ENCODE measurements at places on chromosomes 3 and 15.
A peak's percentile ranks its signal among the peaks of the same experiment; 100 is the strongest.

GRCh38 chr3:129318921-129319320 is 40.3 kb downstream of the HMCES start:
- DNase-seq: no peak

GRCh38 chr3:108525256-108525655 is 14.9 kb upstream of the MYH15 start:
- no peak for DNase-seq

DNA sequence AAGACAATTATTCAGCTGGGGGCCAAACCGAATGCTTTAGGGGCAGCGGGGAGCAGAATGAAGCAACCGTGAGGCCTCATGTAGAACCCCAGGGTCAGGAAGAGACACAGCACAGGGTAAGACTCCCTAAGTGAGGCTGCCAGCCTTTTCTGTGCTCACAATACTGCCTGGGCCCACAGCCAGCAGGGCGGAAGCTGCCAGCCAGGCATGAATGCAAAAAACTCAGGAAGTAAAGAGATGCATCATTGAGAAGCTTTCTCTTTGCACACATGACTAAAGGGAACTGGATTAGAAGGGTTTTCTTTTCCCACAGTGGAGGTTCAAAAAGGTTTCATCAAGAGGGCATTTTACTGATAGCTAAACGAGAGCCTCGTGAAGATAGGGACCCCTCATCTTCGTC is 33.3 kb downstream of the CA12 start:
- no peak for DNase-seq

- no peak for DNase-seq
These were observed 421.7 kb downstream of the TUSC7 start for GRCh38 chr3:117131259-117131658.

DNA sequence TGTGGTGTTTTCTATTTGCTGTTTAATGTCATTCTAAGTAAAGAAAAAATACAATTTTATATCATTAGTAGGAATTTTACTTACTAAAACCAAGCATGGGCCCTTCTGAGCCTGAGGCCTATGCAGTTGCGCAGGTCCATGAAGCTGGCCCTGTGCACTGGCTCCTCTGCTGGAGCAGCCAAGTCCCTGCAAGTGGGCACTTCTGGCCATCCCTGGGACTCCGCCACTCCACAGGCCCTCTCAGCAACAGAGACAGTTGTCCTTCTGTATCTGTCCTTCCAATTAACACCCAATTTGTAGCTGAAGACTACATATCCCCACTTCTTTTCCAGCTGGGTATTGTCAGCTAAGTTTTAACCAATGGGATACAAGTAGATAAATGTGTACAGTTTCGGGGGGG is 49.9 kb upstream of the RYK start:
- DNase-seq: no peak

- no peak for DNase-seq
These were observed 1.1 kb downstream of the NFKBIZ start for GRCh38 chr3:101850246-101851051.

DNA sequence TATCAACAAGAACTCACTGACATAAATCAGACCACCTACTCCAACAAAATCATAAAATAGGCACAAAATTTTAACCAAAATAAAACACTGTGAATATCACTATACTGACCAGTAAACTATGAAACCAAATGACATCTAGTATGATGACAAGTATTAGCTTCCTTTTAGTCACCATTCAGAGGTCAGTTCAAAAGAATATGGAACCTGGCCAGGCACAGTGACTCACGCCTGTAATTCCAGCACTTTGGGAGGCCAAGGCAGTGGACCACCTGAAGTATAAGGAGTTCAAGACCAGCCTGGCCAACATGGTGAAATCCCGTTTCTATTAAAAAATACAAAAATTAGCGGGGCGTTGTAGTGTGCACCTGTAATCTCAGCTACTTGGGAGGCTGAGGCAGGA is 65.8 kb downstream of the SMARCC1 start:
- DNase-seq: no peak

DNA sequence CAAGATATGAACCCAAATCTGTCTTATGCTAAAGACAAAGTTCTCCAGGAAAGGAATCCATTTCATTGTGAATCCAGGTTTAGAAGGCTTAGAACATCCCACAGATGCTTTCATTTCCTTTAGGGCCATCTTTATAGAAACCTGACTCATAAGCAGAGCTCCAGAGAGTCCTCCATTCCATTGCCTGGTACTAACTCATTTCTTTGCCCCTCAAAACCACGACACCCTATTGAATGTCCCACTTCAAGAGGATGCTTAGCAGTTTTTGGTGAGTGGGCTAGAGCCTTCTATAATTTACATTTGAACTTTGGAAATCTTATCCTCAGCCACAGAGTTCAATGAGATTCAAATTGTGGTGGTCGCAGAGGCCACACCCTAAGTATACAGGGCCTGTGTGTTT is 325.0 kb downstream of the NTRK3 start:
- DNase-seq: no peak

GRCh38 chr3:14461748-14462324 is 59.4 kb downstream of the SLC6A6 start:
- peak; percentile 20 for DNase-seq

- no peak for DNase-seq
These were observed 281.9 kb upstream of the ICE2 start for GRCh38 chr15:60760646-60761504.

- no peak for DNase-seq
These were observed 80.9 kb upstream of the PRTG start for GRCh38 chr15:55823699-55824340.

DNA sequence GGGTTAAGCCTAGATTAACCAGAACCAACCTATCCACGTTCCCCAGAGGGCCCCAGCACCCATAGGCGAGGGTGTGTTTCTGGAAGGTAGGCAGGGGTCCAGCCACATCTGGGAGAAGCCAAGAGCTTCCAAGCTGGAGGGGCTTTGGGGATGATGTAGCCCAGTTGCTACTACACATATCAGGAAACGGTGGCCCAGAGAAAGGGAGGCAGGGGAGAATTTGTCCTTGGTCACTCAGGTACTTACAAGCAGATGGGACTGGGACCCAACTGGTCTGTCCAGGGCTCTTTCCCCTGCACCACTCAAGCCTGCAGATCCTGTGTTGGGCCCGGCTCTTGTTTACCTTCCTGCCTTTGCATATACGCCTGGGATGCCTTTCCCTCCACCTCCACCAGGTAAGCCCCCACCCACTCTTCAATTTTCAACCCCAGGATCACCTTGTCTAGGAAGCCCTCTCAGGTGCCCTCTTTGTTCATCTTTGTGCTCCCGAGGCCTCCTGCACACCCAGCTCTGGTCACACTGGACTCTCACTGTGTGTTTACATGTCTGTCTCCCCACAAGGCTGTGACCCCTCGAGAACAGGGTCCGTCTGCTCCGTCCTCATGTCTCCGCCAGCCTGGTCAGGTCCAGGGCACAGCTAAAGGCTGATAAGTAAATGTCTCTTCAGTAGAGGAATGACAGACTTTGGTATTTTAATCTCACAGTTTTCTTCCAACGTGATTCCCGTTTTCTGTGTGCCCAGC is 204.4 kb upstream of the LINGO1 start:
- no peak for DNase-seq

GRCh38 chr15:69661446-69661845 is 208.8 kb downstream of the RPLP1 start:
- no peak for DNase-seq

- no peak for DNase-seq
These were observed 36.2 kb downstream of the GXYLT2 start for GRCh38 chr3:72924055-72924454.

DNA sequence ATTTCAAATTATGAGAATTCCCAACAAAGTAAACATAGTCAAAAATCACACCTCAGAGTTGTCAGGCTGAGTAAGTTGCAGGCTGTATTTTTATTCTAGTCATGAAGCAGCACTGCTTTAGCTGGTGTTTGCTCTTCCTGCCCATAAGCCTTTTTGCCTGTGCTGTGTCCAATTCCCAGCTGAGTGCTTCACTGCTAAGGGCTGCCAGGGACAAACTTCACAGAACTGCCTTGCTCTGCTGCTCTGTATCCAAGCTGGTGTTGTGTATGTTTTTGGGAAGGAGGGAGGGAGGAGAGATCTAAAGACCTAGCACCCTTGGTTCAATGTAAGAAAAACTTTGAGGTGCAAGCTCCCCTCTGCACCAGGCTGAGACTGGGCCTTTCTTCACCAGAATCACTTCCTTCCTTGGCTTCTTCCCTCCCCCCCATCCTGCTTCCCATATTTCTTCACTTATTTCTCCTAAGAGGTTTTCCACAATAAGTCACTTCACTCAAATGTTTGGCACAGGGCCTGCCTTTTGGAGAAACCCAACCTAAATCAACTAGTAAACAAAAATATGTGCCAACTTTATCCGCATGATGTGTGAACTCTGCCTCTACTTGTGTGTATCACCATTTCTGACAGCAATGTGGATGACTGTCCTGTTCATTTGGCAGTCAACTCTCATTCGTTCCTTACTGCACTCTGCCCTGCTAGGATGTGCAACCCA is 156.1 kb downstream of the TBL1XR1 start:
- no peak for DNase-seq
